Thoracic aorta (tissue), 2 donors: ENCODE measurements at places on chromosomes 3 and 15.

DNA sequence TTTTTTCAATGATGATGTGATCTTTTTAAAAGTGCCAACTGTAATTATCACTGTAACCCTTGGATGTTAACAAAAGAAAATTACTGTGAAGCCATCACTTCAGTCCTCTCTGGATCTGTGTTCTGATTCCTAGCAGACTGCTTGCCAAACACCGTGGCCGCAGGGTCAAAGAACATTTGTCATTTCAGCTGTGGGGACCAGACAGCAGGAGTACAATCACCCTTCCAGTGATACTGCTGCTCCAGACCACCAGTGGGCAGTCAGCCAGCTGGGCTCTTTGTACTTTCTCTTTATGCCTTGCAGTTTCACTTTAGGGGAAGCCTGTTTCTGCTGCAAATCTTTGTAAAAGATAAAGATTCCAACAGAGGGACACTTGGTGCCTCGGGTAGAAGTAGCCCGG, 770.0 kb downstream of the GRM7 start:
- H3K27ac ChIP-seq, result no peak overlapping the region
- no peaks in the 10 kb centered on the region for H3K27me3 ChIP-seq
- H3K4me1 ChIP-seq, result peaks cover 18% of the 10 kb centered on the region
- peak overlapping the region; percentile 48 for H3K4me3 ChIP-seq
- no peak for DNase-seq

GRCh38 chr3:57086201-57086600, 25.7 kb downstream of the SPATA12 start:
- DNase-seq, result no peak
- H3K27me3 ChIP-seq, result no peaks in the 10 kb centered on the region
- no peaks in the 10 kb centered on the region for H3K4me1 ChIP-seq
- no peaks in the 10 kb centered on the region for H3K36me3 ChIP-seq
- H3K27ac ChIP-seq, result no peak overlapping the region

DNA sequence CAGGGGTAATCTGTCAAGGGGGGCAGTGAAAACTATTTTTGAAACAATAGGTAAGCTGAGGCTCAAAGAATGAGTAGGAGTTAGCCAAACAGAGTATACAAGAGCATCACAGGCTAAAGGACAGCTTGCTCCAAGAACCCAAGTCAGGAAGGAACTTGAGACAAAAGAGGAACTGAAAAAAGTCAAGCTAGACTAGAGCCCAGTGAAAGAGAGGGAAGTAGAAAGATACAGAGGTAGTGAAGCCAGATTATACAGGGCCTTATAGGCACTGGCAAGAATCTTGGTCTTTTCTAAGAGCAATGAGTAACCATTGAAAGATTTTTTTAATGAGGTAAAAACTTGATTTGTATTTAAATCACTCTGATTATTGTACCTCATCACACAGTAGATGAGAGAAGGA, 69.9 kb downstream of the FILIP1L start:
- H3K36me3 ChIP-seq, result no peaks in the 10 kb centered on the region
- no peak for DNase-seq
- no peaks in the 10 kb centered on the region for H3K27me3 ChIP-seq

DNA sequence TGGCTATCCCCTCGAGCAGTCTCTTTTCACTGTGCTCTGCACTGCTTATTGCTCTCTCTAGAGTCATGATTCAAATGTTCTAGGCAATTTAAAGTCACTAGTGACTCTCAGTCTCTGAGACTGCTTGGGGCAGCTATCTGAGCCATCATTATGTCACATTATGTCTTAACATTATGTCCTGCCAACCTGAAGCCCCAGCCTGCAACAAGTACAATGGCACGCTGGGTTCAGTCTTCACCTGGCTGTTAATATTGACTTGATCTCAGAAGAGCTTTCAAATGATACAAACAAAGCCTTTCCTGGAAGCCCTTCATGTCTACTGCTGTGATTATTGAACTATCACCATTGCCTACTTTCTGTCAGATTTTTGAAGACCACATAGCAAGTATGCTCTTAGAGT, 128.1 kb upstream of the GRM7 start:
- no peak overlapping the region for H3K4me3 ChIP-seq
- H3K27me3 ChIP-seq, result no peaks in the 10 kb centered on the region
- DNase-seq, result no peak
- no peaks in the 10 kb centered on the region for H3K4me1 ChIP-seq
- H3K36me3 ChIP-seq, result no peaks in the 10 kb centered on the region
- H3K27ac ChIP-seq, result no peak overlapping the region

GRCh38 chr3:69448877-69449276, 63.0 kb upstream of the FRMD4B start:
- no peaks in the 10 kb centered on the region for H3K27me3 ChIP-seq
- no peak overlapping the region for H3K27ac ChIP-seq
- H3K4me1 ChIP-seq, result no peaks in the 10 kb centered on the region
- no peak overlapping the region for H3K4me3 ChIP-seq
- H3K36me3 ChIP-seq, result no peaks in the 10 kb centered on the region
- no peak for DNase-seq

GRCh38 chr3:167859610-167860009, 124.1 kb downstream of the SERPINI1 start:
- no peak overlapping the region for H3K4me3 ChIP-seq
- H3K36me3 ChIP-seq, result no peaks in the 10 kb centered on the region
- H3K4me1 ChIP-seq, result peaks cover 7% of the 10 kb centered on the region
- no peak overlapping the region for H3K27ac ChIP-seq
- no peak for DNase-seq
